OCI-LY7 (cell line): ENCODE measurements at places on chromosomes 2 and 18. TPM values are rescaled to one million over a fixed set of nuclear protein-coding genes. Genes with fewer than 3 reads are reported as not detected.

The MAPK4 gene
- total RNA-seq = not detected in 2 replicates

DNA sequence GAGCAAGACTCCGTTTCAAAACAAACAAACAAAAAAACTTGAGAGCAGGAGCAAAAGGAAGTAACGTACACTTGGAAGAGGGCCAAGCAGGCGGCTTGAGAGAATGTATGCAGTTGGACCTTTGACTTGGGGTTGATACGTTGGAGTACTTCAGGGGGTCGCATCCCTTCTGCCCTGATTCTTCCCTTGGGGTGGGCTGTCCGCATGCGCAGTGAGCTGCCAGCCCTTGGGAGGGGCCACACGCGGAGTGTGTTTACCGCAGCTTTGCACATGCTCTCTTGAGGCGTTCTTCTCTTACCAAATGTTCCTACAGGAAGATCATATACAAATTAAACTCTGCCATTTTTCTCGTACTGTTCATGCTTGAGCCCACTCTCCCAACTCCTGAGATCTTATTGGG lies 38.1 kb upstream of the SOCS6 start:
- DNase-seq = no peak

The IMMT gene
- 121 and 128 TPM in 2 replicates for total RNA-seq

DNA sequence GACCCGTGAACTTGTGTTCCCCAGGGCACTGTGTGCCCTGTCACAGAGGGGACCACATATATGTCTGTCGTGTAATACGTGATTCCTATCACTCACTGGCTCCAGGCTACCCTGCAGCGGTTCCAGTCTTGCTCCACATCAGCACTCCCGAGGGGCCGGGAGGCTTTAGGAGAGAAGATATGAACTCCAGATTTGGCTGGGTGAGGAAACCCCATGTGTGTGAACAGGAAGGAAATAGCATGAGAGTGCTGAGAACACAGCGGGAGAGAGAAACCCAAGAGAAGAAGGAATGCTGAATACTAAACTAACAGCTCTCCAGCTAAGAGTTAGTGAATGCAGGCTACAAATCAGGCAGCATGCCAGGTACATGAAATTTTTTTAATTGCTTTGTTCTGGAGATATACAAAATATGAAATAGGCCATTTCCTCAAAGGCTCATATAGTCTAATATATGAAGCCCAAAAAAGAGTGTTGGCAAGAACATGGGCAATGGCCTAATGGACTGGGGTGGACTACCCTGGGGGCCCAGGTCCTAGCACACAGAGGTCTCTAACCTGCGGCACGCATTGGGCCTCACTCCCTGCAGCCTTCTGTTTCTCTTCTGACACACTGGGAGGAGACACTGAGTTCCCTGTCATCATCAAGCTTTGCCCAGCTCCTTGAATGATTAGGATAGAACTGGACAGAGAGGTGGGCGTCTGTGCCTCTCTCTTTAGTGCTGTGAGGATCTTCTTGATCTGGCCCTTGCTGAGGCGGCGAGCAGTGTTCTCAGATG lies 372.8 kb upstream of the RAB6C start:
- DNase-seq = no peak

The WNT10A gene
- total RNA-seq = 6.4 and 11.4 TPM in 2 replicates

The C1QL2 gene
- total RNA-seq = not detected in 2 replicates

The CROCC2 gene
- total RNA-seq = not detected in 2 replicates

The PLGLB1 gene
- total RNA-seq = 3.6 and 3.9 TPM in 2 replicates

GRCh38 chr2:144358374-144358964 lies 161.4 kb downstream of the ZEB2 start:
- DNase-seq = no peak

- DNase-seq = no peak
Measured at GRCh38 chr2:129734343-129735034, 245.0 kb upstream of the RAB6C start.

- DNase-seq = no peak
Measured at GRCh38 chr2:137928547-137929518, 35.4 kb upstream of the HNMT start.

The SPEG gene
- 0.35 and 0.46 TPM in 2 replicates for total RNA-seq

GRCh38 chr18:38406607-38407006 lies 841.0 kb upstream of the CELF4 start:
- no peak for DNase-seq

DNA sequence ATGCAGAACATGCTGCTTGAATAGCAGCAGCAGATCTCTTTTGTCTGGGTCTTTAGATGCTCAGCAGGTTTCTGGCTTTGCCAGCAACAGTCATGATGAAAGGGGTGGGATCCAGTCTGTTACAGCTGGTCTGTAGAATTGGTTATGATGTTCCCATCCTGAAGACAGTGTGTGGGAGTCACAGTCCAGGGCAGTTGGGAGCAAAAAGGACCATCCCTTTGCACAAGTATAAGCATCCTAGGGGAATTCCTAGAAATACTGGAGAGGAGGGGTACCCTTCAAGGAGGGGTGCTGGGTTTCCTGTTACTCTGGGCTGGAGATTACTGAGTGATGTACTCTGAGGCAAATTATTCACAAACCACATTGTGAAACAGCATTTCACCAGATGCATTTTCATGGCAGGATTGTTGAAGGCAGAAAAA lies 119.9 kb upstream of the RND3 start:
- DNase-seq = no peak

The TUBA4B gene
- 0.28 TPM in 1 of 2 replicates, not detected in the other for total RNA-seq

- DNase-seq = no peak
Measured at GRCh38 chr18:48151421-48152065, 221.1 kb upstream of the SMAD2 start.

GRCh38 chr2:37561615-37562569 lies 109.5 kb downstream of the CDC42EP3 start:
- DNase-seq = peak; percentile 10
